AML-193 (cell line): ENCODE measurements at places on chromosomes 13 and 19.

GRCh38 chr13:29593605-29594297 is 1.7 kb downstream of the SLC7A1 start:
- DNase-seq = no peak

GRCh38 chr19:52048555-52049501 is at the start of gene ZNF432:
TSS of gene ZNF432 (minus strand) at chr19:52048838. CDS start at chr19:52046868, 1,970 bp downstream.
- peak; percentile 89 for DNase-seq

- no peak for DNase-seq
Observed at GRCh38 chr13:98994080-98994479, 16.2 kb upstream of the DOCK9 start.

DNA sequence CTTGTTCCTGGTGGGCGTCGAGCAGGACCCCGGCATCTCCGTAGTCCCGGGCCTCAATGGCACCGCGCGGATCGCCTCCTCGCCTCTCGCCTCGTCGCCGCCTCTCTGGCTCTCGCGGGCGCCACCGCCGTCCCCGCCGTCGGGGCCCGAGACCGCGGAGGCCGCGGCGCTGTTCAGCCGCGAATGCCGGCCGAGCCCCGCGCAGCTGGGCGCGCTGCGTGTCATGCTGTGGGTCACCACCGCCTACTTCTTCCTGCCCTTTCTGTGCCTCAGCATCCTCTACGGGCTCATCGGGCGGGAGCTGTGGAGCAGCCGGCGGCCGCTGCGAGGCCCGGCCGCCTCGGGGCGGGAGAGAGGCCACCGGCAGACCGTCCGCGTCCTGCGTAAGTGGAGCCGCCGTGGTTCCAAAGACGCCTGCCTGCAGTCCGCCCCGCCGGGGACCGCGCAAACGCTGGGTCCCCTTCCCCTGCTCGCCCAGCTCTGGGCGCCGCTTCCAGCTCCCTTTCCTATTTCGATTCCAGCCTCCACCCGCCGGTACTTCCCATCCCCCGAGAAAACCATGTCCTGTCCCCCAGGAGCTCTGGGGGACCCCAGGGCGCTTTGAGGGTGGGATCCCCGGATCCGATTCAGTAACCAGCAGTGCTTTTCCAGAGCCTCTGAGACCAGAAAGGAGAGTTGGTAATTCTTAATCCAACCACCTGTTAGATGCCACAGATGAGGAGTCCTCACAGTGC is 885 bp downstream of the MLNR start:
- DNase-seq = no peak

DNA sequence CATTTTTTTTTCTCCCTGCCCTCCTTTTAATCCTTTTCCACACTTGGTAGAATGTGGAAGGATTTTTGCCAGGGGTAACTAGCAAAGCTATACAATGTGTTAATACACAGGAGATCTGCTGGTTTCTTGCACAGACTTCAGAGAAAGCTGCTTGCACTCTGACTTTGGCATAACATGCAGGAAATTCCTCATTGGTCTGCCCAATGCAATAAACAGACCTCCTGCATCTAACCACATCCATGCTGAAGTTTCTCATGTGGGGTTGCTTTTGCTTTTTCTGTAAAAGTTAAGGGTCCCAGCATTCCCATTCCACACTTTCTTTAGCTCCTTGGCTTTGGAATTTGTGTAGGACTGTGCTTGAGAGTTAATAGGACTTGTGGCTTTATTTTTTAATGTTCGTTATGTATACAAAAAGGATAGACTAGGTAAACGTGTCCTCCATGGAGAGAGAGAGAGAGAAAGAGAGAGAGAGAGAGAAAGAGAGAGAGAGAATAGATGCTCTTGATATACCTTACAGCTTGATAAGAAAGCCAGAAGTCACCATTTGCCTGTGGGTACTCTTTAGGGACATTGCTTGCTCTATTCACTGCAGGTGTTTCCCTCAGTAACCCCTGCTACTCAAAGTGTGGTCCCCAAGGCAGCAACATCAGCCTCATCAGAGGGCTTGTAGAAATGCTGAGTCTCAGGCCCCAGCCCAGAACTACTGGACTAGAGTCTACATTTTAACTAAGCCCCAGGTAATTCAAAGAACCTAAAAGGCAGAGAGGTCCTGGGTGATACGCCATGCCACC is 170.5 kb downstream of the SHISA2 start:
- no peak for DNase-seq

DNA sequence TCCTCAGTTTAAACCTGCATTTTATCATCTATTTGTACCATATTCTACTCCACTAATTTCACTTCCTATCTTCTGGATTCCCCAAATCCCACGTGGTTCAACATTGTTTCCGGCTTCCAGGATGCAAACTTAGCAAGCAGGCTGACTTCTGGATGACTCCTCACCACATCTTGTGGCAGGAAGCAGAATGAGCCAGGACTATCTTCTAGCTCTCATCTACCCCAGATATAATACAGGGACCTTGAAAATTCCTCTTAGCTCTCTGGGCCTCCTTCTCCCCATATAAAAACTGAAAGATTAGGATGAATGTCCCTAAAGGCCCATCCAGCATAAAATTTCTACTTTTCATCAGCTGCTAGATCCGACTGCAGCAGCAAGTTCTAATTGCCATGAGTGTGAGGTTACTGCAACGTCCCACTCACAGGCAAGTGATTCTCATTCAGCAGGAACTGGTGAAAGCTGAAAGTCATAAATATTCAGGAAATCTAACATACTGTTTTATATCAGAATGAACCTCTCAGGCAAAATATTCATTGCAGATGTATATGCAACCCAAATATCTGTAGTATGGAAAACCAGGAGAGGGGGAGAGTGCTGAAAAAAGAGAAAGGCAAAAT is 93.4 kb downstream of the KCTD12 start:
- DNase-seq = no peak

DNA sequence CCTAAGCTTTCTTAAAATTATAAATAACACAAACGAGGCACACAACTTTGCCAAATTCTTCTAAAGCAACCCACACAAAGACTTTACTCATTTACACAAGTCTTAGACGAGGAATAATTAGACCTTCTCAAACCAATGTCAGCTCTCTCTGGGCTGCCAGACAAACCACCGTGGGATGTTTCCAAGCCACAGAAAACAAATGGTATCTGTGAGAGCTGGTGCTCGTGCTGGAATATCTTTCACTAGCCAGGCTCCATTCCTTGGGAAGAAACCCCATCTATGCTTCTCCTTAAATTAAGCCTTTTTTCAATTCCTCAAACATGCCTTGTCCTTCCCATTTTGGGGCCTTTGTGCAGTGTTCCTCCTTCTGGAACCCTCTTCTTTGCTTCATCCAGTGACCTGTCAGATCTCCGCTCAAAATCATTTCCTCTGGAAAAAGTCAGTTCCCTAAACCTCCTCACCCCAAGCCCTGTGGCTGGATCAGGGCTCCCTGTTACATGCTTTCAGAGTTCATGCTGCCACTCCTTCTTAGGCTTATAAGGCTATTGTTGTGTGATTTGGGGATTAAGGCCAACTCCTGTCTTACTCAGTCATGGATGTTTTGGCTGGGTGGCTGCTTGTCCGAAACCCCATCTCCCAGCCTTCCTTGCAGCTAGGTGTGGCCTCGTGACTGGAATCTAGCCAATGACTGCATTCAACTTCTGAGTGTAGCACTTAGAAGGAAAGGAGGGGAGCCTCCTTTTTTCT is 64.2 kb upstream of the GTF2F2 start:
- no peak for DNase-seq

- no peak for DNase-seq
Observed at GRCh38 chr13:66369666-66370065, 860.5 kb downstream of the PCDH9 start.

DNA sequence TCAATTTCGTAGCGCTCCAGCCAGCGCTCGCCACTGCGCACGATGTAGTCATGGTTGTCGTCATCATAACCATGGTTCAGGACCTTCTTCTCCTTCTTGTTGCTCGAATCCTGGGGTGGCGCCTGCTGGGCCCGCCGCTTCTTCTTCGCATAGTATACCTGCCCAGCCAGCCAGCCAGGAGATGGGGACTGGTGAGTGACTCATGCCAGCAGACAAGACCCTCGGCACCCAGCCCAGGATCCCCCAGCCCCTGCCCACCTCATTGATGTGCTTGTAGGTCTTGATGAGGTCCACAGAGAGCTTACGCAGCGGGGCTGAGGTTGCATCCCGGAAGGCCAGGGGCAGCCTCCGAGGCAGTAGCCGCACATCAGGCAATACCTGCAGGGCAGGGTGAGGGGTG is 3.6 kb downstream of the DYRK1B start:
- no peak for DNase-seq

GRCh38 chr19:48624791-48625723 is 5.8 kb downstream of the SPHK2 start:
- no peak for DNase-seq

GRCh38 chr13:106117035-106117434 is 418.4 kb downstream of the EFNB2 start:
- no peak for DNase-seq

- DNase-seq = peak; percentile 79
Observed at GRCh38 chr19:2282062-2282861, at the start of gene PEAK3. TSS of gene PEAK3 (minus strand) at chr19:2282175. CDS start at chr19:2280931, 1,244 bp downstream.

DNA sequence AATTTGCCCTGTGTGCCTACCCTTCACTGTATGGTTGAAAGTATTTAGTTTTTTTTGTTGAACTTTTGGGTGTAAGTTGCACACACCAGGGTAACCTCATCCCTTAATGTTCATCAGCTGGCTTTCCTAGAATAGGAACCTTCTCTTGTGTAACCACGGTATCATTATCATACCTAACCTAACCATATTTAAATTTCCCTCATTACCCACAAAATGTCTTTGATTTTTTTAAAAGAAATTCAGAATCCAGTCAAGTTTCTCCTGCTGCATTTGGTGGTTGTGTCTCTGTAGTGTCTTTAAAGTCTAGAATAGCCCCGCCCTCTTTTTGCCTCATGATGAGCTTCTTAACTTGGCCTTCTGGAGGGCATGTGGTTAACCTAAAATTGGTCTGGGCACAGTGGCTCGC is 80.3 kb downstream of the RYR1 start:
- DNase-seq = no peak

- no peak for DNase-seq
Observed at GRCh38 chr13:70172946-70173597, 64.8 kb upstream of the KLHL1 start.

GRCh38 chr13:81393721-81394120 is 1052.8 kb upstream of the SPRY2 start:
- no peak for DNase-seq

GRCh38 chr13:87084192-87084591 is 587.0 kb upstream of the SLITRK5 start:
- no peak for DNase-seq

DNA sequence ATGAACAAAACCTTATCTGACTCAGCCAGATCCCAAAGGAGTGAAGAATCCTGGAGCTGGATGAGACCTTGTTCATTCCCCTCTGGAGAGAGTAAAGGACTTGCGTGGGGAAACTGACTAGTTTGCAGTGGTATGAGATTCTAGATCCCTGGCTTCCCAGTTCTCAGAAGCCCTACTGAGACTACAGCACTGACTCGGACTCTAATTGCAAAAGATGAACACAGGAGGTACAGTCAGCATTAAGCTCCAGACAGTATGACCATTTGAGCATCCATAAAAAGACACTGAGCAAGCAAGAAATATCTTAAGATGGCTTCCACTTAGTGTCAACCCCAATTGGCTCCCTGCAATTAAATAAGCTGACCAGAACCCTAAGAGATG is 6.8 kb downstream of the ZC3H4 start:
- DNase-seq = no peak

GRCh38 chr19:42540071-42540553 is 11.8 kb upstream of the CEACAM1 start:
- no peak for DNase-seq

DNA sequence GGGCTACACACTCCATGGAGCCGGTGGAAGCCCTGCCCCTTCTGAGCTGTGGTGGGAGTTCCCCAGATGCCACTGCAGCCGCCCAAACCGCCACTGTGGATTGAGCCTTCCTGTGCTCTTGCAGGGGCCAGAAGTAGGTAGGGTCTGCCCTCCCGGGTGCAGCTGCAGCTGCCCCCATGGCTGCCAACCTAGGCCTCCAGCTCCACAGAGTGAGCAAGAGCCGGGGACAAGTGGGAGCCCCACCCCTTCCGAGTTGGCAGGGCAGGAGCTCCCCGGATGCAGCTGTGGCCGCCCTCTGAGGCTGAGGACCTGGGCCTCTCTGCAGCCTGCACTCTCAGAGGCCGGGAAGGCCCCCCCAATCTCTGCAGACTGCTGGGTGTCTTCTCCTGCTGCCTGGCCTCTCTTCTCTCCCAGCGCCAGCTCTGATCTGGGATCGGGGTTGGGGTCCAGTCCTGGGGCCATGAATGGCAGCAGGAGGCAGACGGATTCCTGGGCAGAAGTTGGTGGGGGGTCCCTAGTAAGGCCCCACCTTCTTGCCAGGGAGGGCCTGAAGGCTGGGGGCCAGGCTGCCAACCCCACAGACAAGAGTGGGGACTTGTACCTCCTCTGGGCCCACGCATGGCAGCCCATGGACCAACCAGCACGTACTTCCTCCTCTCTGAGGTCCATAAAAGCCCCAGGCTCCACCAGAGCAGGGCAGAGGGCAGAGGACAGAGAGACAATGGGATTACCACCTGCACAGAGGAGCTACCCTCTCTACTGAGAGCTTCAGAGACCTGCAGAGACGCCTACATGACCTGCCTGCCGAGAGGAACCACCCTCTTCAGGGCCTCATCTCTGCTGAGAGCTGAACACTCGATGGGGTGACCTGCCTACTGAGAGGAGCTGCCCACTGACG is 28.9 kb downstream of the AP2S1 start:
- no peak for DNase-seq

DNA sequence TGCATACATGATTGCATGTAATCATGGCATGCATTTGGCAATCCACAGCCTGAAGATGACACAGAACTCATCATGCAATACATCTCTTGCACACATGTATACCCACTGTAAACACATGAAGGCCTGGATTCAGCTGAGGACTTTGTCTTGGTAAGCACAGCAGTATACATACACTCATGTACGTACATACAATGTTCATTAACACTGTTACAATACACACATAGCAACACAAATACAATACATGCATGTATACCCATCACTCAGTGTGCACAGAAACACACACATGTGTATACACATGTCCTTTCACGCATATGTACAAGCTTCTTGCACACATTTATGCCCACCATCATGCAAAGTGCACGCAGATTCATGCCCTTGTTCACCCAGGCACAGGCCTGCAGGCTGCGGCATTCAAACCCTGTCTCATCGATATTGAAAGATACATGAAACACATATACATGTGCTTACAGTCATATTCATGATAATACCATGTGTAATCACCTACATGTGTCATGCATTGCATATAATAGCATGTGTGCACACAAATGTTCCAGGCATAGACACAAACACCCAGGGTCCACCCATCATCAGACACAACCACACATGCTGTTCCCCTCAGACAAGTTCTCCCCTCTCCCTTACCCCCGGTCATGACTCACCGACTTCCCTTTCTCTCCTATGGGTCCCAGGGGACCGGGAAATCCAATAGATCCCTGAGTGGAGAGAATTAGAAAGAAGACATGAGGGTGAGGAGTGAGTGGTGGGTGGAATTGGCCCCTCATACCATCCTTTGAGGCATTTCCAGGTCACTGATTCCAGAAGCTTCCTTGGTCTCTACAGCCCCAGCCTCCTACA is 28.7 kb downstream of the COL5A3 start:
- DNase-seq = no peak

- no peak for DNase-seq
Observed at GRCh38 chr13:99314640-99315176, 7.5 kb upstream of the GPR183 start.

- no peak for DNase-seq
Observed at GRCh38 chr13:114056205-114057013, 76.0 kb downstream of the RASA3 start.

- DNase-seq = no peak
Observed at GRCh38 chr19:31529121-31529520, 179.9 kb upstream of the TSHZ3 start.
